Stimulated activated CD4-positive, alpha-beta T cell treated with anti-CD3 and anti-CD28 coated beads, Interleukin-1b, Interleukin-23, amount 100 ng/mL, for 1 hour (primary cell): ENCODE measurements at places on chromosomes 7 and 10.

GRCh38 chr7:55571511-55572377 lies 558 bp downstream of the VOPP1 start:
- peak; percentile 39 for DNase-seq

GRCh38 chr7:149284343-149284742 lies 22.3 kb downstream of the ZNF783 start:
- DNase-seq: no peak

DNA sequence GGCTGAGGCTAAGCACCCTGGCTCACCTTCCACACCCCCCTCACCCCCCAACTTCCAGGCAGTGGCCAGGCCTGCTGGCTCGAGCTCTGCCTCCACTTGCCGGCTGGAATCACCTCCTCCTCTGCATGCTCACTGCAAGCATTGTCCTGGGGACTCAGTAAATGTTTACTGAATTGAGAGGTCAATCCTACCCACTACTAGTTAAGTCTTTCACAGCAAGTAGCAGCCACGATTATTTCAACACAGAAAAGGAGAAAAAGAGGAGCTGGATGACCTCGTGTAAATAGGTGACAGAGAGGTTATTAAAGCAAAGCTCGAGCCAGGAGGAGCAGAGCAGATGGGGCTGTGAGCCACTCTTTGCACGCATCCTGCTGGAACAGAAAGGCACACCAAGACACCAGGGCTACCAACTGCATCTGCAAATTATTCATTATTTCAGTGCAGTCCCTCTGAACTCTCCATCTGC lies 32.1 kb downstream of the HIPK2 start:
- DNase-seq: no peak

- DNase-seq: no peak
Measured at GRCh38 chr7:149415391-149416071, 45.3 kb downstream of the ZNF777 start.

- no peak for DNase-seq
Measured at GRCh38 chr10:110613996-110614495, 30.1 kb upstream of the RBM20 start.

DNA sequence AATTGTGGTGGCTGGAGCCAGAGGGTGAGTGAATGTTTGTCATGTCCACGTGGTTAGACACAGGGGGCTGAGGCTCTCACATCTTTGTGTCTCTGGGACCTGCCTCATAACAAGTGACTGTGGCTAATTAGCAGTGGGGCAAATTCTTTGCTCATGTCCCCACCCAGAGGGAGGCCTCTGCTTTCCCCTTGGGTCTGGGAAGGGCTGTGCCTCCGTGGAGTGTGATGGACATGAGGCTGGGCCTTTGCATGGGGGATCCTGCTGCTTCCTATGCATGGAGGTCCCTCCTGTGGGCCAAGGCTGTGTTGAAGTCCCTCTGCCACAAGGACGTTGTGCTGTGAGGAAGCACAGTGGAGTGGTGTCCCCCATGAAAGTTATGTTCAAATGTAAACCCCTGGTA lies 327.4 kb upstream of the SHH start:
- DNase-seq: no peak

DNA sequence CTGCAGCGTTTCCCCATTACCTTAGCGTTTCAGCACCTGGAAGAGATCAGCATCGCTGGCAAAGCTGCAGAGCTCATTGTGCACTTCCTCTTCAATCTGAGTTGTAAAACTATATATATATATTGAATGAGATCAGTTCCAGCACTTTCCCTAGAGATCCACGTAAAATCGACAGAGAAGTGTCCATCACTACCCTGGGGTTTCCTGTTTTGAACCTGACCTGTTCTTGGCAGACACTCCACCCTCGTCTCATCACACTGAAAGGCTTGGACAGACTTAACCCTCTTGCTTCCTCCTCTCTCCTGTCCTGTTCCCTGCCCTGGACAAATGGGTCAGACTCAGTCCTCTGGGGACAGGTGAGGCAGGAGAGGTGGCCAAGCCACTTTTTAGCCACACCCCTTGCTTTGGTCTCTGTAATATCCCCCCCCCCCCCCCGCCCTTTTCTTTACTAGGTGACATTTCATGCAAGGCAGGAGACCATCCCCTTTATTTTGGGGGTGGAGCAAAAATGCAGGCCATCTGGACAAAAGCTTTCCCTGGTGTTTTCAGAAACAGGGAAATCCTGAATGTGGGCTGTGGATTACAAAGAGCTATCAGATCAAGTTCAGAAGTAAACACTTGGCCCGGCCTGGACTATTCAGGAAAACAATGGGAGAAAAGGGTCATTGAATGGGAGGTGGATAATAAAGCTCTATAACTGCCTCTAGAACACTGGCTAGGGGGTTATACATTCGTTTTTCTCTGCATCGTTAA lies 83.7 kb upstream of the KDM7A start:
- DNase-seq: no peak

- no peak for DNase-seq
Measured at GRCh38 chr10:101000915-101001658, 1.5 kb downstream of the LZTS2 start.

GRCh38 chr10:5858811-5859210 lies 30.9 kb downstream of the ANKRD16 start:
- no peak for DNase-seq

DNA sequence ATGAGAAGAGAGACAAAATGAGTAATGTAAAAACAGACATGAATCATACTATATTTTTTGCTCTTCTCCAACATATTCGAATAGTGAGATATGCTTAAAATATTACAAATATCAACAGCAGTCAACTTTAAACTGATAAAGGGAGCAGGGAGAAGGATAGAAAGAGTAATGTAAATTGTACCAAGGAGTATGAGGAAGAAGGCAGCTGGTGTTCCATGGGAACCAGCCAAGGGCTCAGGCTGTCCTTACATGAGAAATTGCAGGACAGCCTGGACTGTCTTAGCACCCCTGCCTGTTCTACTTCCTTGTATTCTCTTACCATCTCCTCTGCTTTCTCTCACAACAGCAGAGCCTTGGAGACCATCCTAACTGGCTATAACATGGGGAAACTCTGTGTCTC lies 128.7 kb downstream of the TSPAN12 start:
- DNase-seq: no peak

- DNase-seq: no peak
Measured at GRCh38 chr10:75058161-75058560, 53.3 kb upstream of the SAMD8 start.
